ENCODE measurements at places on chromosomes 3 and 15.
A peak's percentile ranks its signal among the peaks of the same experiment; 100 is the strongest.

GRCh38 chr3:58857402-58857801 is 190.8 kb upstream of the FAM3D start:
- DNase-seq = no peak

- DNase-seq = peak; percentile 97
These were observed at the start of gene MAP2K1 for GRCh38 chr15:66386204-66387123. Gene MAP2K1, plus strand, starts transcription at chr15:66386912. Its CDS starts 436 bp downstream, at chr15:66387348.

DNA sequence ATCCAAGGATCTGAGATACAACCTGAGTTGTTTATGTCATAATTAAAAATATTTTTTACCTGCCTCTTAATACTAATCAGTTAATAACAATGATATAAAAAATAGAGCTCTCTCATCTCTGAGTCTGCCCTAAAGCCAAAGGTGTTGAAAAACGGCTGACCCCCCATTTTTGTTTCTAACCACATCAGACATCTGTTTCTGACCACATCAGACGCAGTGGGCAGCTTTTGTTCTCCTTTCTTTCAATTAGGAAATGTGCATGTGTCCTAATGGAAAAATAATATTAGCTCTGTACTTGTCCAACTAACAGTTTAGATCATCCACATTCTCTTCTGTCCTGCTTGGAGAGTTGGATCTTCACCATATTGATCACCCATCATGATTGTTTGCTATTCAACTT is 144.6 kb downstream of the SHOX2 start:
- no peak for DNase-seq

DNA sequence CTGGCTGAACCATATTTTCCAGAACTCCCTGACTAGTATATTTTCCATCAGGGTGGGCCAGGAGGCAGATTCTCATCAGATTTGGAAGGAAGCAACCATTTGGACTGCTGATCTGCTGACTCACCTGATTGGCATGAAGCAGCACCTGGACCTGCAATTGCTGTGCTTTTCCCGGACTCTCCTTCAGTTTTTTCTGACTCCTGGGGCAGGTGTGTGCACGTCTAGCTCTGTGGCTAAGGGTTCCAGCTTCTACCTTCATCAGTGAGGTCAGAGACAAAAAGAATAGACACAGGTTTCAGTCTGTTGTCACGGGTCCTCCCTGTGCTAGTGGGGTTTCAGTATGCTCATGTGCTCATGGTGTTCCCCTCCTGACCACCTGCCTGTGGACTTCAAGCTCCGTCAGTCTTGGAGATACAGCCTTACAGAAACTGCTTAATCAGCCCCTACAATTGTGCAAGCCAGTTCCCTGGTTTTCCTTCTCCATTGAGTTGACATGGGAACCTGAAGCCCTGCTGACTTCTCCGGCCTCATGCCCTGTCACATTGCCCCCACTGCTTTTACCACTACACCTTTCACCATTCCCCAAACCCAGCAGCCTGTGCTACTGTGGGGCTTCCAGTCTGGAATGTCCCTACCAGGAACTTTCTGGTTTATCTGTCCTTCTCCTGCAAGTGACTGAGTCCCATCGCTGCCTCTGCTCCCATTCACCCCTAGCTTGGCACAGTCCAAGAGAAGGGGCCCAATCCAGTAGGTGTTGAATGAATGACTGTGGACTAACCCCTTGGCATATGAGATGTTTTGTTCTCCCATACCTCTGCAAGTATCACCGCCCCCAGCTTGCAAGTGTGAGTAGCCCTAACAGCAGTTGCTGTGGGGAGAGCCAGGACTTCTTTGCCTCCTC is 31.7 kb downstream of the HMCES start:
- no peak for DNase-seq

DNA sequence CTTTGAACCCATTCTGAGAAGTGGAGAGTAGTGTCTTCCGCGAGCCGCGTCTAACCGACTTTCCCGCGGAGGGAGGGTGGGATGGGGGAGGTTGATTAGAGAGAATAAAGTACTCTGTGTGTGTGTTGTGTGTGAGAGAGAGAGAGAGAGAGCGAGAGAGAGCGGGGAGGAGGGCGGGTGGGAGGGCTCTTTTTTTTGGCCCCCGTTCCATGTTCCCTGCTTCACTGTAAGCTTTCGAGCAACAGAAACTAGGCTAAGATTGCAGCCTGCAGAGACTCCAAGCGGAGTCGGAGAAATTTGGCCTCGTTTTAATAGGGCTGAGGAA is 1.6 kb upstream of the MEIS2 start:
- no peak for DNase-seq

GRCh38 chr3:185215873-185216606 is 37.8 kb downstream of the EHHADH start:
- no peak for DNase-seq

DNA sequence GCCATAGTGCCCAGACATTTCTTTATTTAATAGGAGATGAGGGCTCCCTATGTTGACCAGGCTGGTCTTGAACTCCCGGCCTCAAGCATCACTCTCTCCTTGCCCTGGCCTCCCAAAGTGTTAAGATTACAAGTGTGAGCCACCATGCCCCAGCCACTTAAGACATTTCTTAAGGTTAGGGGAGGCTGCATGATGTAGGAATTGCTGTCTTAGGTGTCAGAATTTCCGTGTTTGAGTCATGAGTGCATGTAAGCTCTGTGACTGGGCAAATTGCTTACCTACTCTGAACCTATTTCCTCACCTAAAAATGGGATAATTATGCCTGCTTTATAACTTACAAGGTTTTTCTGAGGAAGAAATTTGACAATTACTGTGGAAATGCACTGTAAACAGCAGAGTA is 34.2 kb upstream of the SIAH2 start:
- DNase-seq = no peak

DNA sequence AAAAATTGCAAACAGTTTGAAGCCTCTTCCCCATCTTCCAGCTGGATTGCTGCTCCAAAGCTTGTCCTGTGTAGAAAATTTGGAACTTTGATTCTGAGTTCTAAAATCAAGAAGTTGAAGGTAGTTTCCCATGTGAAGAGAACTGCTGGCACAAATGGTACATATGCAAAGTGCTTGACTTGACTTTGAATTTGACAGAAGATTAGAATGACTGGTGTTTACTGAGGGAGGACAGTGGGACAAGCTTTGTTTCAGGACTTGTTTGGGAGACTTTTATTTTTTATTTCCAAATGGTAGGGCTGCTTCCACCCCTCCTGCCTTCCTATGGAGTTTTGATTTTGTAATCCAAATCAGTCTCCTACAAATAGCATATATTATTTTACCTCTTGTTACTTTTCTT is 7.4 kb downstream of the ZFAND6 start:
- DNase-seq = no peak

GRCh38 chr3:25427942-25428788 is at the start of gene RARB:
Gene RARB, plus strand, starts transcription at chr3:25428263. Its CDS starts 469 bp downstream, at chr3:25428732.
- DNase-seq = no peak

DNA sequence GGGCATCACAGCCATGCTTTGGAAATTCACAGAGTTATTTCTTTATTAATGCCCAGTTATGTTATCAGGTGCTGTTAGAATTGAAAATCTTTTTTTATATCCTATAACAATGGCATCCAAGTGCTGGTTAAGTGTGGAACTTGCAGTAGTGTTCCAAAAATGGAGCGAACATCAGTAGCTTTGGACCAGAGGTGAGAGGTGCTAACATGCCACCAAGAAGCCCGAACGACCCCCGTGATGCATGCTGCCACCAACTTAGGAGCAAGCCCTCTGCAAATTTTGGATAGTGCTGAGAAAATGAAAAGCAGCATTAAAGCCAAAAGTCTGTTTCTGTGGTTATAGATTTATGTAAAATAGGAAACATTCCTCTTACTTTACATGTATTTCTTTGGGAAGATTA is 24.8 kb downstream of the RBP1 start:
- DNase-seq = no peak

- DNase-seq = peak; percentile 38
These were observed 7.4 kb downstream of the FAM3D start for GRCh38 chr3:58659051-58659675.

Measured in activated naive CD4-positive, alpha-beta T cell treated with anti-CD3 and anti-CD28 coated beads, Interleukin-2, amount 50 U/mL, for 72 hours (primary cell).